ENCODE measurements at places on chromosomes 1 and 21.

- no peak for DNase-seq
Observed at GRCh38 chr1:2575801-2576663, 10.5 kb upstream of the PRXL2B start.

DNA sequence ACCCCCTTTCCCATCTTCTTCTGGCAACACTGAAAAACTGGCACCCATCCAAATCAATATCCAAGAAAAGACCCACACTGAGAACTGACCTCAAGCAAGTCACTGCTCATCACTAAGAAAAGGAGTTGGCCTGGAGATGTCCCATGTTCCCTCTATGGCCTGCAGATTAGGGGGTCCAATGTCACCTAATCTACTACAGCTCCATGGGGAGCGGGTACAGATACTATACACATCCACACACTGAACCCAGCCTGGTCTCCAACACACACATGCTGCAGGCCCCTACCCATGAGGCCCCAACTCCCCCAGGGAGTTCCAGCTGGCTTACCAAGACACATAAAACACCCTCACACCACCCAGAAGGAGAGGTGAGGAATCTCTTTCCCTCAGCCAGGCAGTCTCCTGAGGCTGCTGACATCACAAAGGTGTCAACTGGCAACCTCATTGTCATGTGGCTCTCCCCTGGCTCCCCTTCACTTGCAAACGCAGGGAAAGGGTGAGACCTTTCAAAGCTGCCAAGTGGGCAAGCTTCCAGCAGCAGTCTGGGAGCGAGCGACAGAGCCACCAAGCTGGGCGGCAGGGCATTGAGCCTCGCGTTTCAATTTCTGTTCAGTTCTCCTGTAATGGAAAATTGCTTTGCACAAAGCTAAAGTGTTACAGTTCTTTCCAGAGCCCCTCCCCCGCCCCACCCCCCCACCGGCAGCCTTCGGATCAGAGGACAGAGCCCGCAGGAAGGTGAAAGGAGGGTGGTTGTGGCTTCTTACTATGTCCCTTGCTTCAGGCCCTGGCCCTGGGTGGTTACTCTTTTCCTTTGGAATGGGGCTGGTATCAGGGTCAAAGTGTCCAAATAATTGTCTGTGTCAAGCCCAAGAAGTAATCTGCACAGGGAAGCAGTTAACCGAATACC is at the start of gene LRRC52:
LRRC52 (plus strand) TSS at position 469 of the 907 bp plus-strand sequence; CDS start at position 766, 297 bp downstream.
- peak; percentile 36 for DNase-seq

- DNase-seq: no peak
Observed at GRCh38 chr1:19884312-19884711, 2.1 kb downstream of the OTUD3 start.

GRCh38 chr1:22654692-22655091 is 1.7 kb downstream of the C1QB start:
- DNase-seq: no peak

DNA sequence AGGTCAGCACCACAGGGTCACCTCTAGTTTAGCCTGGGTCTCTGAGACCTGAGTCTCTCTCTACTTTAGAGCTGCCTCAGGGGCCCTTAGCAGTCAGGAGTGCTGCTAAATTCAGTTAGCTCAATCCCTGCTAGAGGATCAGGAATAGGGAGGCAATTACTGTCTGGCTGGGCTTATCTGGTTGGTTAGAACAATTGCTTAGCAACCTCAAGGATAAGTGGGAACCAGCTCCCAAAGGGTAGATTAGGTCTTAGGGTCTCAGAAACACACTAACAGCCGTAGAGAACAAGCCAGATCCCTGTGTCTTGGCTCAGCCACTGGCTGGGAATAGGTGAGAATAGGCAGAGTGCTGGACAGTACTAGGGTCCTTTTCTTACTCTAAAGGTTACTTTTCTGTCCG is 7.7 kb downstream of the PM20D1 start:
- DNase-seq: no peak

- DNase-seq: no peak
Observed at GRCh38 chr1:8374812-8375211, 56.9 kb downstream of the SLC45A1 start.

GRCh38 chr1:112772781-112773180 is 57.6 kb upstream of the PPM1J start:
- DNase-seq: no peak

- no peak for DNase-seq
Observed at GRCh38 chr1:108886292-108886691, 9.5 kb downstream of the GPSM2 start.

- DNase-seq: no peak
Observed at GRCh38 chr1:54962612-54963395, 17.6 kb upstream of the TMEM61 start.

GRCh38 chr1:68339505-68339904 is 107.2 kb upstream of the WLS start:
- no peak for DNase-seq

DNA sequence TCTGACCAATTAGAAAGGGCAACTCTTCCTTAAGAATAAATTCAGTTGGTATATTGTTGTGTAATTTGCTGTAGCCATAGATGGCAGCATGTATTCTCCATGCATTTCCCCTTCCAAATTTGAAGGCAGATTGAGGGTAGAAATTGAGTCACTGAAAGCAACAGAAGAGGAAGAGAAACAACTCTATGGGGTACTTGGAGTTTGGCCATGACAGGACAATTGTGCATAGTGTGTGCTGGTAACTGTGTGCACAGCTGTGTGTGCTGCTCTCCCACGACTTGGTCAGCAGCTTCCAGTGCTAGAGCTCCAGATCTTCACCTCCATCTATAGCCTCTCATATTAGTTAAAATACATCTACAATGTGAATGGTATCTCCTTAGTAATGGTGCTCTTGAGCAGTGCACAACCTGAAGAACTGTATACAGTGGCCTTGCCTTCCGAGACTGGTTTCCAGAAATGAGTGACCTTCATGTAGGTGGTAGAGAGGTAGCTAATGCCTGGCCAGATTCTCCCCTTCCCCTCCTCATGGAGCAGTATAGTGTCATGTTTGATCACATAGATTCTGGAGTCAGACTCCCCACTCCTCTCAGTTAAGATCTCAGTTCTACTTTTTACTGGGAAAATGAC is 882 bp upstream of the FCAMR start:
- DNase-seq: no peak

GRCh38 chr21:26130249-26130881 is 40.2 kb downstream of the APP start:
- no peak for DNase-seq

DNA sequence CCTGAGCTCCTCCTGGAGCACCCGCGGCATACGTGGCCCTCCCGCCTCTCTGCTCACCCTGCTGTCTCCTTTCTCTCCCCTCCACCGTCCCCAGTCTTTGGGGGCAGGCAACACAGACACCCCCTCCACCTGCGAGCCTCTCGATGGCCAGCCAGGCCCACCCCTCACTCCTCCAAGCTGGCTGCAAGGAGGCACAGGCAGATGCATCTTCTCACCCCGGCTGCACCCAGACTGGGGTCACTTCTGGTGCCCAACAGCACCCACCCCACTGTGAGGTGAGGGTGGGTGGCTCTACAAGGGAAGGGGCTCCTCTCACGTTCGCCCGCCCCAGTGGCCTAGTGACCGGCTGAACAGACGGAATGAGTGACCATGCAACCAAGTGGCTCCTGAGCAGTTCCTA is 108.0 kb upstream of the ARHGEF16 start:
- no peak for DNase-seq

DNA sequence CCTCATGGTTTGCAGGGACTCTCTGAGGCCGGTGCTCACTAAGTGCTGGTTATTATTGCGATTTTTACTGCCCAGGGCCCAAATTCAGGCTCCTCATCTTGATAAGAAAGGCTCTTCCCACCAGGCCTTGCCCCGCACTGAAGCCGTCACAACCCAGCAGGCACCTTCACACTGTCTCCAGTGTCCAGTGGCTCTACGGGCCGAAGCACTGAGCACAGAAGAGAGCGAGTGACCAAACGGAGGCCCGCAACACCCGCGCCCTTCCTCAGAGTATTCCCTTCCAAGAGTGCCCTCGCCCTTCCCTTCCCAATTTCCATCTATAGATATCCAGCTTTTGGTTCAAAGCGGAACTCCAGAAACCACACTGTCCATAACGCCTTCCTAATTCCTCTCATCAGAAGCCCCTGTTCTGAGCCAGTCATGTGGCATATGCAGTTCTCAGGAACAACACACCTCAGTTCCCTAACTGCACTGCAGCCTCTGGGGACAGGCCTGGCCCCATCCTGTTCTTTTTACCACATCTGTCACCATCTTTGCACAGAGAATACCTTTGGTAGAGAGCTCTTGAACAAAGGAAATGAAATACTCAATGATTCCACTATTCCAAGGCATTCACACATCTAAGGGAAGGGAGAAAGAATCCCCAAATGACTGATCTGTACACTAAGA is 15.1 kb downstream of the FALEC start:
- no peak for DNase-seq

- DNase-seq: peak; percentile 56
Observed at GRCh38 chr1:9196129-9197040, 38.2 kb upstream of the H6PD start.

GRCh38 chr1:244011786-244012185 is 39.3 kb upstream of the ZBTB18 start:
- no peak for DNase-seq

DNA sequence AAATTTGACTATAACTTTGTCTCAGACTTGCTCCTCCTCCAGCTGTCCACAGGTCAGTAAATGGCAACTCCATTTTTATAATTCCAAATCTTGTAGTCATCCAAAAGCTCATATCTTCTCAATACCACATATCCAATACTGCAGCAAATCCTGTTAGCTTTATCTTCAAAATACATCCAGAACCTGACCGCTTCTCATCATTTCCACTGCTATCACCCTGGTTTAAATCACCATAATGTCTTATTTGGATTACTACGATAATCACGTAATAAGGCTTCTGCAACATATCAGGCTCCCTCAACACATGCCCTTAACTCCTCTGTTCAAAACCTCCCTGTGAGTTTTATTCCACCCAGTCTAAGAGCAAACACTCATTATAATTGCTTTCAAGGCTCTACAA is 34.5 kb downstream of the ERO1B start:
- DNase-seq: no peak

DNA sequence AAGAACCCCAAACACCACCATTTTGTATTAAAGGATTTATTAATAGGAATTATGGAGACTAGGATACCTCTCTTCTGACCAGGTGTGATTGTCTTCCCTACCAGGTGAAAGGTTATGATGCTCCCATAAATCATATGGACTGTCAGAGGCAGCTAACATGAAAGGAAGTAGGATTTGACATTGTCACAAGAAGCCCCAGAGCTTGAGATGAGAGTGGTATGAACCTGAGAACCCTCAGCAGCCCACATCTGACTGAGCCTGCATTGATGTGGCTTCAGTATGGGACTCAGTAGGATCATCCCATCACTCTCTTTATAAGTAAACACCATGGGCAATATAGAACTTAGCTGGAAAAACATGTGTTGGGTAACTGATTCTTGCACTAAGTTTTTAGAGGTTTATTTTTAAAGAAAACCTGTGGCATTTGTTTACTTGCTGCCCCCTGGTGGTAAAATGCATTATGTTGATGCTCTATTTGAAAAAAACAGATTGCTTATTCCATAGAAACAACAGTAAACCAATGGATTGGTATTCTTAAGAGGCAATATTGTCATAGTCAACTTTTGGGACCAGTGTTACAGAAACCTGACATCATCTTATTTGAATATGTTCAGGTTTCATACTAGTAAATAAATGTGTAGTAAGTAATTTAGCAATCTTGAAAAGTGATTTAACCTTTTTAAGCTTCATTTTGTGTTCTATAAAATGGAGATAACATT is 16.6 kb upstream of the CACYBP start:
- DNase-seq: peak; percentile 13

DNA sequence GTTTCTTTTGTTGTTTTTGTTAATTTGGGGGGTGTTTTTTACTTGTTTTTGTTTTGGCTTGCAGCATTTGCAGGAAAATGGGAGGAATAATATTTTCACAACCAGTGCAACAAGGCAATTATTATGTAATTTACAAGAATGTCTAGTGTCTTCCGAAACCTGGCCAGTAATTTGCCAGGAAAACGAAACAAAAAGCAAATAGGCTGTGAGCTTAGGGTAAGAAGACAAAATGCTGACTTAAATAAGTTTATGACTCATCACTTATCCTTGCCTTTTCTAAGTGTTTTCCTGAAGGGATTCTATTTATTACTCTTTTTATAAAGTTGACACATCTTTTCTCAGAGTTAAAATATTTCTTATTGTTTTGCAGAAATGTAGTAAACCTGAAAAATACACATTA is 49.8 kb downstream of the KCNT2 start:
- DNase-seq: no peak

DNA sequence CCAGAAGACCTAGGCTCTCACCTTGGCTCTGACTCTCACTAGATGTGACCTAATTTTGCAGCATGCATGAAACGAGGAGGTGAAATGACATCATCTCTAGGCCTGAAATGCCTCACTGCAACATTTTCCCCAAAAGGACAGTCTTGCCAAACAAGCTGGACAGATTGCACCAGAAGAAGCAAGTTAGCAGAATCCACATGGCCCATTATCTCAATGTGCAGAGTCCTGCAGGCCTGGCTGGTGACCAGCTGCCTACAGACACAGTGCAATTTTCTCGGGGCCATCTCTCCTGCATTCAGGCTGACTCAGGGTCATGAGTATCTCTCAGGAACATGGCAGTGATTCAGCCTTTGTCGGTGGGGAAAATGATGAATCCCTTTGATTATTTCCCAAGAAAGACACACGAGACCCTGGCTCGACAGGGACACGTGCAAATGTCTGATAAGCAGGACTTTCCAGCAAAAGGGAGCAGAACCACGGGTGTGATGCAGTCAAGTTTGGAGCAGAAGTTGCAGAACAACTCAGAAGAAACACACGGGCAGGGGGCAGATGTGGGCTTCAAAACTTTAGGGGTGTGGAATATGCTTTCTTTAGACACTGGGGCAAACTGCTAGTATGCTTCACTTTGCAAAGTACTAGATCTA is 38.7 kb downstream of the TRIM67 start:
- no peak for DNase-seq

DNA sequence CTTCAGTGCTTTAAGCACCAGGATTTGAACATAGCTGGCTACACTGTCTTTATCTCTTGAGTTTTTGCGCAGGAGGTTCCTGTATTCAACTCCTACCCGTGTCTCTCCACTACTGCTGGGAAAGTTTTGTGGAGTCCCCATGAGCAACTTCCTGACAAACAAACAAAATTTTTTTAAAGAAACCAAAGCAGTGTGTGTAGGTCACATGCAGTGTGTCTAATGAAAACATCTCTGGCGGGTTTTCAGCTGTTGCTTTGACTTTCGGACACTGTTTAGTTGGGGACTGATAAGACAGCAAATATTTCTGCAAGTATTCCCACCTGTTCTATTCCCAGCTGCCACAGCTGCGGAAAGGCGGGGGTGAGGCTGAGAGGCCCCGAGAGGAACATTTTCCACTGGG is 2.0 kb downstream of the PSEN2 start:
- DNase-seq: no peak

DNA sequence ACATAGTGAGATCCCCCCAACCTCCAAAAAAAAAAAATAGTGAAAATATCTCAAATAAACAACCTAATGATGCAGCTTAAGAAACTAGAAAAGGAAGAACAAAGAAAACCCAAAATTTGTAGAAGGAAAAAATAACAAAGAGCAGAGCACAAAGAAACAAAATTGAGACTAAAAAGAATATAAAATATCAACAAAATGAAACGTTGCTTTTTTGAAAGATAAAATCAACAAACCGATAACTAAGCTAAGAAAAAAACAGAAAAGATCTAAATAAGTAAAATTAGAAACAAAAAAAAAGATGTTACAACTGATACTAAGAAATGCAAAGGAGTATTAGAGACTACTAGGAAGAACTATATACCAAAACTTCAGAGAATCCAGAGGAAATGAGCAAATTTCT is 139.3 kb upstream of the PALMD start:
- no peak for DNase-seq

All from ELF-1 (cell line).